ENCODE measurements at places on chromosomes 2 and 18.

DNA sequence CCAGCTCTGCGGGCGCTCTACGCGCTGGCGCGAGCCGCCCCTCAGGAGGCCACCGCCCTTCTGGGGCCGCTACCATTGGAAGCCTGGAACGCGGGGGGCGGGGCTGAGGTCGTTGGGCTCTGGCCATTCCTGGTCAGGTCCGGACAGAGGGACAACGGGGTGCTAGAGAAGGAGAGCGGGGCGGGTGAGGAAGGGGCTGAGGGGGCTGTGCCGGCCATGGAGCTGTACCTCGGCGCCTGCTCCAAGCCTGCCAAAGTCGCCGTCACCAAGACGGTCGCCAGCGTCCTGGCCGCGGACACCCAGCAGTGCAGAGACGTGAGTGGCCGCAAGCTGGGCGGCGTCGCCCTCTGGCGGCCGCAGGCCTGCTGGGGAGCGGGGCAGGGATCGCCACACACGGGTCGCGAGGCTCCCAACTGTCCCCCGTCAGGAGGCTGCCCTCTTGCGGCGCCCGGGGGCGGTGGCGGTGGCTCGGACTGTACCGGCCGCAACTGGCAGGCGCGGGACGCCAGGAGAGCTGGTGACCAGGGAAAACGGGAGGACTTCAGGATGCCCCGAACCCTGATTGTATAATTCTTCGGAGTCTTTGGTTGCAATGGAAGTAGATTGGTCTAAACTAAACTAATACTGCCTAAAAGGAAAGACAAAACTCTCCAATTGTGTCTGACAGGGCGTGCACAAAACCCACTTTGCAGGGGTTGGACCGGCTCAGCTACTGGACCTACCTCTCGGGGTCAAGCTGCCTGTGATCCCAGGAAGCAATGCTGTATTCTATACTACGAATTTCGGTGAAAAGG lies at the start of gene FSIP2:
FSIP2 (plus strand) TSS at position 126 of the 794 bp plus-strand sequence; CDS start at position 217, 91 bp downstream.
- DNase-seq, result peak; percentile 65

DNA sequence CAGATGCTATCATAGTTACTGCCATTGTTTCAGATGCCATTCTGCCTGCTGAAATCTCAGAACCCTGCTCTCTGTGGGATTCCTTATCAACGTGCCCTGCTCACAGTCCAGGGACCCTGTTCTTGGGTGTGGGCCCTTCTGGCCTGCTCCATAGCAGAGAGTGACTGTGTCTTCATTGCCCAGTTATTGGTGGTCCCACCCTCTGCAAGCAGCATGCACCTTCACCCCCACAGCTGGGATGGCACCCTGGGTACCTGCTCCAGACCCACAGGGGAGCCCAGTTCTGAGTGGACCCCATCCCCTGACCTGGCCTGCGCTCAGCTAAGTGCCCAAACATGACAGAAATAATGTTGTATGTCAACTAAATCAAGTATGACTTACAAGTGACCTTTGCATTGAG lies 36.6 kb downstream of the SMIM21 start:
- DNase-seq, result no peak

- no peak for DNase-seq
These were observed 55.3 kb upstream of the LGALSL start for GRCh38 chr2:64398516-64399129.

DNA sequence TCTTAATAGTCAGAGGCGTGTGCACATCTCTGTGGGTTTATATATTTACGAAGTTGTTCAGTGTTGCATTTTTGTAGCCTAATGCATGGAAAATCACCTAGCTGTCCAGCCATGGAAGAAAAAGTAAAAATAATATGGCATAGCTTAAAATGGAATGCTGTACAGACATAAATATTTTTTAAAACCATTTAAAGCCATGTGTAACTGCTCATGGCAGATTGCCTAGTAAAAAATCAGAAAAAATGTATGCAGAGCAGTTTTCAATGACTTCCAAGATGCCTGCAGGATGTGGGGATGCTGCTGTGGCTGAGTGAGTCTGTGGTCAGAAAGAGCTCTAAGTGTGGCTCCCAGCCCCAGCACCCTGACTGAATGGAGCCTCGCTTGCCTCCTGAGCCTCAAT lies 64.8 kb upstream of the ALKAL2 start:
- DNase-seq, result no peak

- DNase-seq, result no peak
These were observed 777.6 kb upstream of the SOX11 start for GRCh38 chr2:4914551-4914950.

- DNase-seq, result no peak
These were observed 232.6 kb downstream of the NDUFA10 start for GRCh38 chr2:239792405-239793084.

GRCh38 chr2:216113572-216113971 lies 4.4 kb downstream of the XRCC5 start:
- DNase-seq, result no peak

- no peak for DNase-seq
These were observed 3.1 kb downstream of the NRXN1 start for GRCh38 chr2:51028829-51029228.

GRCh38 chr2:208142240-208142924 lies 3.6 kb downstream of the CRYGB start:
- no peak for DNase-seq

- DNase-seq, result no peak
These were observed 78.9 kb upstream of the SMAD7 start for GRCh38 chr18:49029628-49030027.

GRCh38 chr18:47953471-47953931 lies 23.0 kb upstream of the SMAD2 start:
- peak; percentile 87 for DNase-seq

- no peak for DNase-seq
These were observed 66.5 kb downstream of the SFXN5 start for GRCh38 chr2:73004889-73005596.

DNA sequence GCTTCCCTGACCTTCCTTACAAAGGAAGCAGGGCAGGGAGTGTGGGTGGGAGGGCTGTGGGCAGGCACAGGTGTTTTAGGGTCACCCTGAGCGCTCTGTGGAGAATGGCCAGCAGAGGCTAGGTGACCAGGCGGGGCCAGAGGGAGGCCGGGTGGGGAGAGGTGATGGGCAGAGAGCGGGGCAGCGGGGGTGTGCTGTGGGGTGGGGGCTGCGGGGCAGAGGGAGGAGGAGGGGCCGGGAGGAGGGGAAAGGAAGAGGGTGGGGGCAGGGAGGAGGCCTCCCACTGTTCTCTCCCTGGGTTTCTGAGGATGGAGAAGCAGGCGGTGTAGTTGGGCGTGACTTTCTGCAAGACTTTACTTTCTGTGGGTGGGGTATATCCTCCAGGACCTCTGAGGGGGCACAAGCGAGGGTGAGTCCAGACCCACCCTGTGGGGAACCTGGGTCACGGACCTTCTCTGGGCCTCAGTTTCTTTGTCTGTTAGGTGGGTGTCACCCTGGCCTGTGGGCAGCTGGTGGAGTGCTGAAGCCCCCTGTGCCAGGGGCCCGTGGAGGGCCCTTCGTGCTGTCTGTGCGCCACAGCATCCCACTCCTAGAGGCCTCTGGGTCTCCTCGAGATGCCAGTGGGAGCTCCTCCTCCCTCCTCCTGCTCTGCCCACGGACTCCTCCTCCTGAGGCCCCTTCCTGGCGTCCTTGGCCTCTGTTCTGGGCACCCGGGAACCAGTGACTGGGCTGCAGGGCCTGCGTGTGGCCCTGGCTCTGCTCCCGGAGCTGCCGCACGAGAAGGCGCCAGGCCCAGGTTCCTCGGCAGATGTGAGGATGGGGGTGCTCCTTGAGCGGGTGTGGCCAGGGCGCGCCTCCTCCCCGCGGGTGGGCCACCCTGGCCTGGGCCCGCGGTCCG lies 6.3 kb upstream of the NEU4 start:
- DNase-seq, result no peak

- DNase-seq, result no peak
These were observed 109.6 kb upstream of the ALKAL2 start for GRCh38 chr2:397521-397920.

- DNase-seq, result no peak
These were observed 86.8 kb upstream of the UXS1 start for GRCh38 chr2:106280722-106281446.

GRCh38 chr2:148814143-148814859 lies 60.7 kb upstream of the KIF5C start:
- DNase-seq, result peak; percentile 68

DNA sequence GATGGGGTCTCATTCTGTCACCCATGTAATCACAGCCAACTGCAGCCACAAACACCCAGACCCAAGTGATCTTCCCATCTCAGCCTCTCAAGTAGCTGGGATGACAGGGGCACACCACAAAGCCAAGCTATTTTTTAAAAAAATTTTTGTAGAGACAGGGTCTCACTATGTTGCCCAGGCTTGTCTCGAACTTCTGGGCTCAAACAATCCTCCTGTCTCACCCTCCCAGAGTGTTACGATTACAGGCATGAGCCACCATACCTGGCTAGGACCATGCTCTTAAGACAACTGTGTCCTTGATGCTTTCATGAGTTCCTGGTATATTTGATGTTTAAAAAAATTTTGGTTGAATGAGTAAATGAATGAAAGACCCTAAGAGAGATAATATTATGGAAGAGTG lies 19.4 kb downstream of the ABCB11 start:
- DNase-seq, result no peak

GRCh38 chr2:44051593-44052347 lies 56.0 kb upstream of the LRPPRC start:
- no peak for DNase-seq

- DNase-seq, result no peak
These were observed 67.0 kb downstream of the ACOXL start for GRCh38 chr2:110799376-110799775.

GRCh38 chr2:233563663-233564430 lies 2.7 kb downstream of the USP40 start:
- DNase-seq, result no peak

DNA sequence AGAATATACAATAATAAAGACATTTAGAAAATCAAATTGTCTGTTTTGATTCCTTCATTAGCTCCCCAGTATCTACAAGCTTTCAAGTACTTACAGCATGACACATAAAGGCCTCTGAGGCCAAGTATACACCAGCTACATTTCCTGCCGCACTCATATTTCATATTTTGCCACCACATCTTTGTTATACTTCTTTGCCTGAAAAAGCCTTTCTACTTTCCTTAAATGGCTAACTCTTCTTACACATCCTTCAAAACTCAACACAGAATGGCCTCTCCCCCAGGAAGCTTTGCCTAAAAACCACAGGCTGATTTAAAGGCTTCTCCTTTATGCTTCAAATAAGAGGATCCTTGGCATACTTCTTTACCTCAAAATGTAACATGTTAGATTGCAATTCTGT lies 4.5 kb downstream of the STK17B start:
- peak; percentile 60 for DNase-seq

DNA sequence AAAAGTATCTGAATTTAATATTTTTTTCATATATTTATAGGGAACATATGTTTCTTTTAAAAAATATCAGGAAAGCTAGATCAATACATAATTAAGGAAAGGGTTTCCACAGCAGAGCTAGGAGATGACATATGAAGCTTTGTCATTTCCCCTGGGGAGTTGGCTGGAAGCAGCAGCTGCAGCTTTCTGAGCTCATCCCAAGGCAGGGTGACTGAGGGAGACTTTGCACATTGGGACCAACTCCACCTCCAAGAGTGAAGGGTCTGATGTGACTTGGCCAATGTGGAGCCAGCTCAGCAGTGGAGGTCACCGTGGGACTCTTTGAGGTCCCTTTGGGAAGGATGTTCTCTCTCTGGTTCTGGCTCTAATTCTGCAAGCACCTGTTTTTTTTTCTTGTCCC lies 315.1 kb downstream of the RDH14 start:
- DNase-seq, result no peak

GRCh38 chr2:207767461-207768167 lies 2.1 kb downstream of the FZD5 start:
- DNase-seq, result peak; percentile 49

DNA sequence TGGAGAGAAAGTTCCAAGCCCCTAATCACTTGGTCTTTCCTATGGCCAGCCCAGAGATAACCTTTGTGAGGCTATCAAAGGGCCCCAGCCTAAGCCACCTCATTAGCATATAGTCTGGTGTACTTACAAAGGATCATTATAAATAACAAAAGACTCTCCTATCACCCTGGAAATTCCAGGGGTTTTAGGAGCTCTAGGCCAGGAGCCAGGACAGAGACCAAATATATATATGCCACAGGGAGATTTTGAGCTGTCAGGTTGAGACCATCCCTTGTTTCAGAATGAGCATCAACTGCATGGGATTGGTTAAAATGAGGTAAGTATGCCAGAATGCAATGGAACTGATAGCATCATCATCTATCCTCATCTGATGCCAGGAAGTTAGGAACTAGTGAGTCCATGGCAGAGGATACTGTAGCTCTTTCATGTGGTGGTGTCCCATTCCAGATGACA lies 32.1 kb upstream of the CHRNA1 start:
- DNase-seq, result no peak

GRCh38 chr2:636641-637405 lies 40.4 kb downstream of the TMEM18 start:
- peak; percentile 71 for DNase-seq

DNA sequence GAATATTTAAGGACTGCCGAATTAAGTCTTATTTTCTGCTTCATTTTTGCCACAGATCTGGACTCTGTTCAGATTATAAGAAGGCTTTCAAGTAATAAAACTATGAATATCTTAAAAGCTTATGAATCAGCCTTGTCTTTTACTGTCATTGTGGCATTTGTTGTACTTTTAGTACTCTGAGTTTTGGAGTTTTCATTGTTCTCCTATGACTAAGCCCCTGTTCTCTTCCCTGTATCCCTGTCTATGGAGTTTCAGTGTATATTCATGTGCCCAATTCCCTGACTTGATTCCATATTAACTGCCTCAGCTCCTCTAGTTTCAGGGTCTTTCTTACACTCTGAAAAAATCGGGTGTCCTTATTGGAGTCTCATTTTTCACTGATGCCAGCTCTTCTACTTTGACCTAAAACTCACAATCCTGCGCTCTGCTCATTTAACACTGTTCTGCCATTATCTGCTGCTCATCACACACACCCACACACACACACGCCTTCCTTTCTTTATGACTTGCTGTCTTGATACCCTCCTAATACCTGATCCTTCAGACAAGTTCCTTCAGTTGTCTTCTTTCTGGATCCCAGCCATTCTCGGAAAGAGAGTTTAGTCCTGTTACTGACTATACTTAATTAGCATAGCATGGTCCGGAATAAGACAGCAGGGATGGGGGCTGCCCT lies 511.8 kb downstream of the CPS1 start:
- no peak for DNase-seq

GRCh38 chr2:122164964-122165363 lies 409.5 kb downstream of the TSN start:
- no peak for DNase-seq

GRCh38 chr2:65436824-65437221 lies 4.4 kb upstream of the SPRED2 start:
- no peak for DNase-seq

DNA sequence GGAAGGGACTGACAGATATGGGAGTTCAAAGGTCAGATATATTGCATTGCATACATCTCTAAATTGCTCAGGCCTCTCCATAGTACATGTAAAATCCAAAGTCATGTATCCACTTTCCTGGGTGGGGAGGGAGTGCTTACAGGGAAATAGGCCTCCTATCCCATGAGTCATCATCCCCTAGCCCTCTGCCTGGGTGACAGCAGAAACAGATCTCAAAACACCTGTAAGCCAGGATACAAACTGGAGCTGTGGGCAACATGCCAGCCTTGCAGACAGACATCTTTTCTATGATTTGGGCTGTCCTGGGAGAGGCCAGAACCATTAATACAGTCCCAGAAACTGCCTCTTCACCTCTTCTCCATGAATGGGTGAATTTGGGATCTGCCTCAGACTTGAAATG lies 4.8 kb downstream of the ALK start:
- no peak for DNase-seq

GRCh38 chr2:28546242-28546641 lies 50.4 kb downstream of the PLB1 start:
- DNase-seq, result no peak

- DNase-seq, result no peak
These were observed 8.0 kb upstream of the SFTPB start for GRCh38 chr2:85675866-85676548.

GRCh38 chr2:46230115-46230571 lies 67.1 kb upstream of the EPAS1 start:
- DNase-seq, result peak; percentile 70
